Activated CD8-positive, alpha-beta memory T cell treated with anti-CD3 and anti-CD28 coated beads for 4 hours (primary cell): ENCODE measurements at places on chromosomes 6 and 20.

DNA sequence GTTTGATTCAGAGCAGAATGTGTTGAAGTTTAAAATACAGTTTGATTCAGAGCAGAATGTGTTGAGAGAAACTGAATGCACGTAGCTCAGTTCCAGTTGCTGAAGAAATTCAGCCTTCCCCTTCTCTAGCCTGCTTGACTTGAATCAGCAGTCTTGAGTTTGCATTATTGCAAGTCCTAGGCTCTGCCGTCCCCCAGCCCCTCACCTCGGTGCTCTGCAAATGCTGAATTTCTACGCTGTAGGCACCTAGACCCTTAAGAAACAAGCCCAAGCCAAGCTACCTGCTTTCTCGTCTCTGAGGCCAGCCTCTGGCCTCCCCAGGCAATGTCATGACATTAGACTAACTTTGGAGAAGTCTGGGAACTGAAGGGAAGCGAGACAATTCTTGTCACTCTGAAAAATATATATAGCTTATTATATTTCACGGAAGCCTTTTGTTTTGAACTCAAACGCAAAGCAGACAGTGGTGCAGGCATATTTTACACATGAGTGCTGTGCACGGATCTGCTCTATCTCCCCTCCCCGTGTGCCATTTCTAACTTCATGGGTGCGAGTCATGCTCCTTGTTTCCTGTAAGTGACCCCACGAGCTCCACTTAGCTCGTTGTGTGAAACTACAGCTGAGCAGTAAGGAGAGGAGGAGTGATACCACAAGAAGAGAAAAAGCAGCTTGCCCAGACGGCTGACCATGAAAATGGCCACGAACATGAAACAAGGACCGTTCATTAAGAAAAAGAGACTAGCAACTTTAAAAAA is 71.4 kb upstream of the DUSP22 start:
- DNase-seq = no peak

DNA sequence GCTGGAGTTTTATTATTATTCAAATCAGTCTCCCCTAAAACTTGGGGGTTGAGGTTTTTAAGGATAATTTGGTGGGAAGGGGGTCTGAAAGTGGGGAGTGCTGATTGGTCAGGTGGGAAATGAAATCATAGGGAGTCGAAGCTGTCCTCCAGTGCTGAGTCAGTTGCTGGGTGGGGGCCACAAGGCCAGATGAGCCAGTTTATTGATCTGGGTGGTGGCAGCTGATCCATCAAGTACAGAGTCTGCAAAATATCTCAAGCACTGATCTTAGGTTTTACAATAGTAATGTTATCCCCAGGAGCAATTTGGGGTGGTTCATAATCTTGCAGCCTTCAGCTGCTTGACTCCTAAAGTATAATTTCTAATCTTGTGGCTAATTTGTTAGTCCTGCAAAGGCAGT is 146.0 kb upstream of the SPACA1 start:
- no peak for DNase-seq

DNA sequence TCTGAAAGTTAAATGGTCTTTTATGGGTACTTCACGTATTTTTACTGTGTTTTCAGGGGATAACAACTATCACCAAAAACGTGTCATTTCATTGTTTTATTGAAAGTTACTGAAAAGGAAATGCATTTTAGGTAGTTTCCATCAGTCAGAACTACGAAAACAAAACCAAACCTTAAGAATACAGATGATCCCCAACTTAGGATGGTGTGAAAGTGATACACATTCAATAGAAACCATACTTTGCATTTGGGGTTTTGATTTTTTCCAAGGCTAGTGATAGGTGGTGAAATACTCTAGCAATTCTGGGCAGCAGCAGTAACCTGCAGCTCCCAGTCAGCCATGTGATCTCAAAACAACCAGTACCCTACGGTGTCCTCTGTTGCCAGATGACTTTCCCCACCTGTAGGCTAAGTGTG is 25.9 kb upstream of the EFHC1 start:
- no peak for DNase-seq

- DNase-seq = no peak
Observed at GRCh38 chr6:36692220-36692619, 5.4 kb upstream of the RAB44 start.

- DNase-seq = no peak
Observed at GRCh38 chr20:2468581-2469407, 1.8 kb downstream of the SNRPB start.

GRCh38 chr6:17352302-17352701 is 41.1 kb upstream of the CAP2 start:
- no peak for DNase-seq

GRCh38 chr6:30766461-30767157 is 22.3 kb upstream of the IER3 start:
- DNase-seq = no peak

DNA sequence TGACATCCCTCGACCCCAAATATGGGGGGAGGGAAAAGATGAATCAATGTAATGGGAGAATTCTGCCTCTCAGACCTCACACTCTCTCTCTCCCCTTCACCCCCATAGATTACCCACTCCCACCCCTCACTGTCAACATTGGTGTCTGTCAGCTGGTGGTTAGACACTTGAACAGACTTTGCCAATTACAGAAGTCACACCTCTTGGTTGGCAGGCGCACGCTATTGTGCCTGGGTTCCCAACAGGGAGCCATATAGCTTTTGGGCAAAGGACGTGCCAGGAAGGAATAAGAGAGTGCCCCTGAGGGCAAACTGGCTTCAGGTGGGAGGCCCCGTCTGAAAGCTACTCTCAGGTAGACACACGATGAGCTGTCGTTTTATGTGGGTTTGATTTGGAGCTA is 54.1 kb upstream of the FYN start:
- DNase-seq = no peak

- DNase-seq = no peak
Observed at GRCh38 chr20:9235518-9235917, 166.6 kb downstream of the PLCB4 start.

DNA sequence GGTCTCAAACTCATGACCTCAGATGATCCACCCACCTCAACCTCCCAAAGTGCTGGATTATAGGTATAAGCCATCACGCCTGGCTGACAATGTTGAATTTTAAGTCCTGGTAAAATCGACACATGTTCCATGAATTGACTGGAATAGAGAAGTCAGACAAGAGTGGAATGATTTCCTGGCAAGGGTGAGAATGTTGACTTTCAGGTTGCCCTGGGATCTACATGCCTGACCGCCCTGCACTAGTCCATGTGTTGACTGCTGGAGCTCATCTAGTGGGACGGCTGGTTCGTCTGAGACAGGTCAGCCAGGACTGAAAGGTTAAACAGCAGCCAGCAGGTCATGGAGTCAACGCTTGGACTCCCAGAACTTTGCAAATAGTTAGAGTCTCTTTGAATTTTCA is 88.8 kb downstream of the SASH1 start:
- no peak for DNase-seq

DNA sequence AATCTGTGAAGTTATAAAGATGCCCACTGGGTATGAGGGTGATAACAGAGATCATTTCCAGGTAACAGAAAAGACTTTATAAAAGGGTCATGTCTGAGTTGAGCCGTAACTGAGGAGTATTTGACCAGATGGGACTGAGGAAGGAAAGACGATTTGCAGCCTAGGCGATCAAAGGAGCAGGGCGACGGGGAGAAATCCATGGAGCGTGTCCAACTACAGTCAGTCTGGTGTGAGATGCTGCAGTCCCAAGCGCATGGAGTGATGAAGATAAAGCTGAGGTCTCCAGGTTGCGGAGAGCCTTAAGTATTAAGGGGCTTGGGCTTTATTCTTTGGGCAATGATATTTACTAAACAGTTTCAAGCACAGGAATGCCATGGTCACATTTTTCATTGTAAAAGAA is 166.7 kb downstream of the PRKN start:
- no peak for DNase-seq

- no peak for DNase-seq
Observed at GRCh38 chr6:782141-782540, 89.2 kb upstream of the EXOC2 start.

- no peak for DNase-seq
Observed at GRCh38 chr6:36216559-36216958, 20.0 kb downstream of the BRPF3 start.

DNA sequence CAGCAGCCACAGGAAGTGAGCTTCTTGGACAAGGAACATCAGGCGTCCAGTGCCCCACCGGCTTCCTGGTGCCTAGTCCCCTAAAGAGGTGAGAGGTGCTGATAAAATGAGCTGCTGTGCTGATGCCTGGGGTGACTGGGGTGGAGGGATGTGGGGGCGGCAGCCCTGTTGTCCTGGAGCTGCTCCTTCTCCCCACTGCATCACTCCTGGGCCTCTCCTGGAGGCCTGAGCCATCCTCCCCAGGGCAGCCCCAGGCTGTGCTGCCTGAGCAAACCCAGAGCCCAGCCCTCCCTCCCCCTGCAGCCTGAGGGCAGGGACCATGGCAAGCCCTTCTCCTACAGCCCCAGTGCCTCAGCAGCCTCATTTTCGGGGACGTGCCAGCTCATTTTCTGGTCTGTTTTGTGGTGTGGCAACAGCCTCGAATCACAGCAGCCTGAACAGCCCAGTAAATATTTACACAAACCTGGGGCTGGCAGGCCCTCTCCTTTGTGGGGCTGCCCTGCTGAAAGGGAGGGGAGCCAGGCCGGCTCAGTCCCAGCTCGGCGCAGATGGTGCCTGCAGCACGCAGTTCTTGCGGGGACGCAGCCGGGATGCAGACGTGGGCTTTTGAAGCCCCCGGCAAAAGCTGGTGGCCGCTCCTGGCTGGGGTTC is 259.9 kb downstream of the DLL1 start:
- no peak for DNase-seq

GRCh38 chr6:87932361-87932760 is 115.3 kb upstream of the SPACA1 start:
- no peak for DNase-seq

GRCh38 chr6:155765275-155766194 is 309.9 kb upstream of the NOX3 start:
- no peak for DNase-seq

GRCh38 chr20:53980031-53980465 is 90.3 kb downstream of the BCAS1 start:
- no peak for DNase-seq

DNA sequence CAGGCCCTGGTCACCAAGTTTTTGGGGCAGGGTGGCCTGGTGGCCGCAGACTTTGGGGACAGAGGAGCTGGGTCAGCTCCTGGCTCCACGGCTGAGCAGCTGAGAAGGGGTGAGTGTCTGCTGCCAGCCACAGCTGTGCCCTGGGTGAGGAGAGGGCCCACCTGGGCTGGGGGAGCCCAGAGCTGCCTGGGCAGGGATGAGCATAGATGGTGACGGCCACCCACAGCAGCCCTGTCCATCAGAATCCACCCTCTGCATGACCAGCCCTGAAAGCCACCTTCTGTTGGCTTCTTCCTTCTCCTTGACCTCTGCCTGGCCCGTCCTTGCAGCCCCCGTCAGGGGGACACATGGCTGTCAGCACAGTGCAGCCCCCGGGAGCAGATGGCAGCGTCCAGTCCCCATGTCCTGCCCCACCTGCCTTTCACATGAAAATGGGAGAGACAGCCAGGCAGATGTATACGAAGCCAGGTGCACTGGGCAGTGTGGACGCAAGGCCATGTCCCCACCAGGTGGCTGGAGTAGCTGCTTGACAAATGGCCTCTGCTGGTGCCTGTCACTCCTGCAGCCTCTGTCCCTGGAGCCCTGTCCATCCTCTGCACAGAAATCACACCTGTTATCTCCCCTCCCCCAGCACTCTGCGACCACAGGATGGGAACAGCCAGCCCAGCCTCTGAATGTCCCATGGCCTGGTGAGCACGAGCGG is 220.8 kb downstream of the PREX1 start:
- DNase-seq = no peak

DNA sequence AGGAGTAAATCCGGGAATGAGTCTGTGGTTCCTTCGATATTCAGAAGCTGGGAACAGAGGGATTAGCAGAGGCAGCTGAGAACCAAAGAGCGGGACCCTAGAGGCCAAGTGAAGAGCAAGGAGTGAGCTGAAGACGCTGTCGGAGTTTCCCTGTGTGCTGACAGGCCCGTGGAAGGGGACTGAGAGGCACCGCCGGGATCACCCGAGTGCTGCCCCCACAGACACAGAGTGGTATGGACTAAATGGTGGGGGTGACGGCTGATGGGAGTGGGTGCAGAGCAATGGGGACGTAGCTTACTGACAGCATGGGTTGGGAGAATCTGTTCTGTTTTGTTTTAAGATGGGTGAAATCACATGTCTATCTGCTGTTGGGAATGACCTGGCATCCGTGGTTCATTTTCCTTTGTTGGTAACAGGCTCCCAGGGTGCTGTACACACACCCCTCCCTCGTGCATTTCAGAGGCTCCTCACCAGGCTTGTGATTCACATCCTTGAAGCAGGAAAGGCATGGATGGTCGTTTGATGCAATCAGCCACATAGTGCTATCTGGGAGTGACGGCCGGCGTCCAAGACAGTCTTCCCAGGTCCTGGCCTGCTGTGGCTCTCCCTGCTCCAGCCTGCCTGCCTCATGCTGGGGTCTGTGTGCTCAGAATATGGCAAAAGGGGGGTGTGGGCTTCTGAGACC is 97.4 kb downstream of the THBS2 start:
- no peak for DNase-seq

- DNase-seq = no peak
Observed at GRCh38 chr20:19658137-19658536, 99.9 kb upstream of the RIN2 start.

- DNase-seq = no peak
Observed at GRCh38 chr6:37913210-37913609, 93.7 kb downstream of the ZFAND3 start.

DNA sequence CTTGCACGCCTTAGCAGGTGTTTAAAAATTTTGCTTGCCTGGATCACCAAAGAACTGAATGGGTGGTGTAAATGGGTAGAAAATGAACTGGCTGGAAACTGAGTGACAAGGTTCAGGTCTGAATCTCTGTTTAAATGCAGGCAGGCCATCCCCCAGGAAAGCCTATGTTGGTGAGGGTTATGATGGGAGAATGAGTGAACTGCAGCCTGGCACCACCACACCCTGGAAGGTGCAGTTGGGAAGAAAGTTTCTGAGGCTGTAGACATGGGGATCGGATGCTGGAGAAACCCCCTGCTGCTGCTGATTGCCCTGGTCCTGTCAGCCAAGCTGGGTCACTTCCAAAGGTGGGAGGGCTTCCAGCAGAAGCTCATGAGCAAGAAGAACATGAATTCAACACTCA is 519 bp downstream of the CSTL1 start:
- DNase-seq = no peak

GRCh38 chr20:38021087-38021772 is 12.0 kb downstream of the TTI1 start:
- DNase-seq = no peak

GRCh38 chr20:63017826-63018411 is 11.2 kb upstream of the BHLHE23 start:
- DNase-seq = no peak

- DNase-seq = no peak
Observed at GRCh38 chr6:5302220-5302946, 41.1 kb downstream of the FARS2 start.
